ENCODE measurements at places on chromosomes 13 and 19. TPM values are rescaled to one million over a fixed set of nuclear protein-coding genes. Genes with fewer than 3 reads are reported as not detected.

GRCh38 chr13:31011901-31012654 lies 79.6 kb downstream of the TEX26 start:
- no peak for DNase-seq

CHST8 gene
- 0.38 TPM for polyA plus RNA-seq

NKG7 gene
- 2.4 TPM for polyA plus RNA-seq

DNA sequence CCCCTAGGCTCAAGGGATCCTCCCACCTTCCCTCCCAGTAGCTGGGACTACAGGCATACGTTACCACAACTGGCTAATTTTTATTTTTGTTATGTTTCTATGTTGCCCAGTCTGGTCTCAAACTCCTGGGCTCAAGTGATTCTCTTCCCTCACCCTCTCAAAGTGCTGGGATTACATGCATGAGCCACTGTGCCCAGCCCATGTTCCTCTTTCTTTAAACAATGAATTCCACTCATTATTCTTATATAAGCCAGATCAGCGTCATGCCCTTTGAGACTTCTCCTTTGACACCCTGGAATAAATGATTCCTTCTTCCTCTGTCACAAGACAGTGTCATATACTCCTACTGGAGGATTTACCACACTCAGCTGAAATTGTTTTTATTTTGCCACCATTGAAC lies 519.9 kb upstream of the SPRY2 start:
- no peak for DNase-seq

- DNase-seq, result no peak
These were observed 81.0 kb downstream of the NUFIP1 start for GRCh38 chr13:44908266-44908665.

LRRC4B gene
- 8.7 TPM for polyA plus RNA-seq

COLGALT1 gene
- polyA plus RNA-seq, result 69.7 TPM

- DNase-seq, result no peak
These were observed 25.3 kb downstream of the PIP5K1C start for GRCh38 chr19:3674784-3675543.

GRCh38 chr13:83883061-83883523 lies 818 bp upstream of the SLITRK1 start:
- no peak for DNase-seq

ZNF567 gene
- polyA plus RNA-seq, result 9.8 TPM

ZNF415 gene
- 16.2 TPM for polyA plus RNA-seq

GRCh38 chr13:100789481-100789880 lies 114.9 kb upstream of the TMTC4 start:
- peak; percentile 27 for DNase-seq

- no peak for DNase-seq
These were observed 1195.0 kb downstream of the SLITRK5 start for GRCh38 chr13:88866195-88866594.

DNA sequence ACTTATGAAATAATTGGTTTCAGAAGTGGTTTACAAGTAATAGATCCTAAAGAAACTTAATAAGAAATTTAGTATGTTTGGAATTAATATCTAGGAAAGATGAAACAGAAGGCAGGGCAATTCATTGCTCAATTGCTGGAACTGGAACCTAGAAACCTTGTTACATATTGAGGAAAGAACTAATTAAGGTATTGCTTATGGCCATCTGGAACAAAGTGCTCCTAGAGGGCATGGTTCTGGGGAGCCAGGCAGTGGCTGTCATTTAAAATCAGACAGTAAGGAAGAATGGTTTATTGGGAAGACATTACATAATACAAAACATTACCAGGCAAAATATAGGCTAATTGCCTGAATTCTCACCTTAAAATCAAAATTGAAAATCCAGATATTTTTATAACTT lies 224.1 kb downstream of the SLITRK6 start:
- no peak for DNase-seq

- DNase-seq, result no peak
These were observed 140.5 kb downstream of the SLC7A1 start for GRCh38 chr13:29454931-29455481.

SELENOV gene
- not detected for polyA plus RNA-seq

FCER2 gene
- polyA plus RNA-seq, result 1.8 TPM

DNA sequence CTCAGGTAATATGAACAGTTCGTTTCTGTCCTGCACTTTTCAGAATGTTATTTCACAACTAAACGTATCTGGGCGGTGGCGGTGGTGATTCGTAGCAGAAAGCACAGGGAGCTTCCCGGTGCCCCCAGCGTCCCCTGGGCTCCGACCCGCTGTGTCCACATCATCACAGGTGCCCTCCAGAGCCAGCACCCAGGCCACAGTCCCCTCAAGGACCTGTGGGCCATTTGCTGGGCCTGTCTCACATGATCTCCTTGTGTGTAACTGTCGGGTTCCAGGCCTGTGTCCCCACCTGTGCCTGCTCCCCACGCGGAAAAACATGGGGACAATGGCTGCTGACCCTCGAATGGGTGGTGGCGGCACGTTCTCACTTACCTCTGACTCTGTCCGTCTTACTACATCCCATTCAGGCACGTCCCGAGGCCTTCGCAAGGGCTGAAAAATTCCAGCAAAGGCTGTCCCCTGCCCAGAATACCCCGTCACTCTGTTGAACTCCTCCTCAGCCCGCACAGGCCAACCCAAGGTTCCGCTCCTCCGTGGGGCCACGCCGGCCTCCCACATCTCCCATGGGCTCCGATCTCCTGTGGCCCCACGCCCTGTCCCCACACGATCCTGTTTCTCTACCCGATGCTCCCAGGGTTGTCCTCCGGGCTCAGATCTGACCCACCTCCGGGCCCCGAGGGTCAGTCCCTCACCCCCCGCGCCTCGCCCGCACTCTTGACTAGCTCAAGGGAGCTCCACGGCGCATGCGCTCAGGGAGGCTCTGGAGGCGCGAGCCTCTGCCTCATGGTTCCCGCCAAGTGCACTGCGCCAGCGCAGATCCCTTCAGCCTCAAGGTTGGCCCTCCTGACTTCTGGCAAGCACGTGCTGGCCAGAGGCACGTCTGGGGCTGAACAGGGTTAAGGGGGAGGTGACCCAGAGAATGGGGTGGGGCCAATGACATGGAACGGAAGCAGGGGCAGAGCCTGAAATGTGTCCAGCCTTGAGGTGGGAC lies 21.2 kb downstream of the DEDD2 start:
- no peak for DNase-seq

- no peak for DNase-seq
These were observed 18.9 kb downstream of the LRRC4B start for GRCh38 chr19:50549059-50549926.

URI1 gene
- polyA plus RNA-seq, result not detected

TJP3 gene
- 15.1 TPM for polyA plus RNA-seq
